ENCODE measurements at places on chromosomes 12 and 14.

DNA sequence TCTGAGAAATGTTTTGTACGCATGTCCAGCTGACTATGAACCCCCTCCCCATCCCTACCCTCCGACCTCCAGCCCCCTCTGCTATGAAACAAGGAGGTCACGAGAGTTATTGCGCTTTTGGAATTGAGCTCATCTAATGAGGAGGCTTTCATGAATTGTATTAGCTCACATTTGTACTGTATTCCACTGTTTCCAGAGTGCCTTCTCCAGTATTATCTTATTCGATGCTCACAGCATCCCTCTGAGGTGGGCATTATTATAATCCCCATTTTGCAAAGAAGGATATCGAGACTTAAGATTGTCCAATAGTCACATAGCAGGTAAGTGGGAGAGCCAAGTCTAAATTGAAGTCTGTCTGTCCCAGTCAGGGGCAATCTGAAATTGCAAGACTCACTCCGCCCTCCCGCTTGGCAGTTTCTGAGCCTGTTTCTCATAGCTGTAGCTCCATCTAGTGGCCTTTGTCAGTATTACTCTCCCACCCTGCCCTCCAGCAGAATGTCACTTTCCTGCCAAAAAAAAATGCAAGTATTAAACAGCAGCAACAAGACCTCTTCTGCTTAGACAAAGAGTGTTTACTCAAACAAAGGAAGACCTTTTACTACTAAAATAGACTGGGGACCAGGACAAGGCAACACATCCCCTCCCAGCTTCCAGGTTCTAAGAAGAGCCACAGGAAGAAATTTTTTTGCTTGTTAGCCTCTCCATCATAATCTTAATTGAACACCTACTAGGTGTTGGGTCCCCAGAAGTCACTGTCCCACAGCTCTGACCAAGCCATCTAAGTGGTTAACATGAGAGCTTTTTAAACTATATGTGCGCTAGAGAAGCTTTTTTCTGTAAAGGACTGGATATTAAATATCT, 48.6 kb upstream of the TMEM233 start:
- no peak overlapping the region for H3K27ac ChIP-seq
- no peak overlapping the region for H3K4me3 ChIP-seq
- peak; percentile 58 for DNase-seq
- H3K27me3 ChIP-seq, result peaks cover 20% of the 10 kb centered on the region
- H3K36me3 ChIP-seq, result no peaks in the 10 kb centered on the region

DNA sequence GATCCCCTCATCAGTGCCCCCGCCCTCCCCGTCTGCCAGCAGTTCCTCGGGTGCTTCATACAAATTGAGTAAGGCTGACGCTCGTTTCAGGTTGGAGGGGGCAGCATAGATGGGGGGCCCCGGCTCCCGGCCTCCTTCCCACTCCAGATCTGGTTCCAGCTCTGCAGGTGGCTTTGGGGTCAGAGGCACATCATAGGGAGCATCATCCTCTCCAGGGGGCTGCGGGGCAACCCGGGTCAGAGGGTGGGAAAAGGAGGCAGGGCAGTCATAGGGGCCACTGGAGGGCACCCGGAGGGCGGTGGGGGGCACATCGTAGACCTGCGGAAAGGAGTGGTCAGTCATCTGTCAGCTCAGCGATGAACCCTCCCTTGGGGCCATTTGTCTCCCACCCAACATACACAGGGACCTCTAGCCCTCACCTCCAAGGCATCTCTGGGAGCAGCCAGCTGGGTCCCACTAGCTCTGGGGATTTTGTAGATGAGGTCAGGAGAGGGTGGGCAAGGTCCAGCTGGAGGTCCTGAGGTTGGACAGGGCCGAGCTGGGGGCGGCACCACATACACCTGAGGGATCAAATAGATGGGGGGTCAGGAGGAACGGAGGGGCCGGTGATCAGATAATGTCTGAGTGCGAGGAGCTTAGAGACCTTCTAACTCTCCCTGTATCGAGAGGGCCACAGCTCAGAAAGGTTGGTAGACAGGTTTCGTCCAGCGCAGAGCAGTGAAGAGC, 5.1 kb downstream of the EFS start:
- H3K27ac ChIP-seq, result no peak overlapping the region
- no peak overlapping the region for H3K4me3 ChIP-seq
- H3K4me1 ChIP-seq, result peaks cover under 1% of the 10 kb centered on the region
- no peaks in the 10 kb centered on the region for H3K36me3 ChIP-seq
- peaks cover 12% of the 10 kb centered on the region for H3K27me3 ChIP-seq

- no peak overlapping the region for H3K4me3 ChIP-seq
- peaks cover 51% of the 10 kb centered on the region for H3K36me3 ChIP-seq
- no peaks in the 10 kb centered on the region for H3K4me1 ChIP-seq
- H3K27me3 ChIP-seq, result no peaks in the 10 kb centered on the region
- no peak overlapping the region for H3K27ac ChIP-seq
These were observed 40.8 kb downstream of the MIS18BP1 start for GRCh38 chr14:45212231-45212630.

DNA sequence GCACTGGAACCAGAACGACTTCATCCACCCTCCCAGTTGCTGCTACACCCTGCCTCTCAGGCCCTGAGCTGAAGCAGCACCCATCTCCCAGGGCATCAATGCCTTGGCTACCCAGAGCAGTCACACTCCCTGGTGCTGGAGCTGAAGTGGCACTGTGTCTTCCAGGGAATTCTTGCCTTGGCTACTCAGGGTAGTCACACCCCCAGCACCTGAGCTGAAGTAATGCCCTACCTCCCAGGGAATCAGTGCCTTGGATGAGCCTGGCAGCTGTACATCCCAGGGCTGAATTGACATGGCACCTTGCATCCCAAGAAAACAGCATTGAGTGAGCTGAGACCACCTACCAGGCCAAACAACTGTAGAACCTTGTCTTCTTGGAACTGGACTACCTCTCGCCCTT, 41.2 kb upstream of the TSPAN11 start:
- no peaks in the 10 kb centered on the region for H3K4me1 ChIP-seq
- H3K27me3 ChIP-seq, result peaks cover under 1% of the 10 kb centered on the region
- H3K36me3 ChIP-seq, result peaks cover 3% of the 10 kb centered on the region

- H3K27ac ChIP-seq, result no peak overlapping the region
- DNase-seq, result no peak
- H3K27me3 ChIP-seq, result peaks cover 3% of the 10 kb centered on the region
- H3K36me3 ChIP-seq, result no peaks in the 10 kb centered on the region
- no peaks in the 10 kb centered on the region for H3K4me1 ChIP-seq
These were observed 236.9 kb upstream of the SFSWAP start for GRCh38 chr12:131473741-131474709.

GRCh38 chr14:45156067-45156466, 20.3 kb downstream of the FANCM start:
- peaks cover 8% of the 10 kb centered on the region for H3K36me3 ChIP-seq
- H3K27me3 ChIP-seq, result no peaks in the 10 kb centered on the region
- H3K4me1 ChIP-seq, result peaks cover 3% of the 10 kb centered on the region
- no peak for DNase-seq
- no peak overlapping the region for H3K27ac ChIP-seq

DNA sequence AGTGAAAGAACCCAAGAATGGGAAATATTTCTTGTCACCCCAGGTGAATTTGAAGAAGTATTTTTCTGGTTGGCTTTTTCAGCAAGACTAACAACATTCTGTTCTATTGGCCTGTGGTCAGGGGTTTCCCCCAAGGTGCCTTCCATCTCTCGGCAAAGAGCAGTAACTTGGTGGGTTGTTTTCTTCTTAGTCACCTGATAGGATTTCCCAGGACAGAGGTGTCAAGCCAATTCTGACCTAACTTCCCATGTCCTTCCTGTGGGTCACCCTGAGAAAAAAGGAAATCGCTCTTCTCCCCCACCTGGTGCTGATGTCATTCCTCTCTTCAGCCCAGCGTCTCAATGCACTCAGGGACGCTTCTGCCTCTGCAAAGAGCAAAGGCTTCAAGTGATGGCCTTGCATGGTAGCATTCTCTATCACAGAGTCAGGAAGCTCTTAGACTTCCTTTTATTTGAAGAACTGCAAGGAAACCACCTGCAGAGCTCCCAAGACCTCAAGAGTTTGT, 16.1 kb upstream of the IFNG start:
- peak overlapping the region; percentile 58 for H3K4me3 ChIP-seq
- H3K27me3 ChIP-seq, result no peaks in the 10 kb centered on the region
- no peaks in the 10 kb centered on the region for H3K36me3 ChIP-seq
- peak overlapping the region; percentile 82 for H3K27ac ChIP-seq
- peak; percentile 69 for DNase-seq

- peak; percentile 17 for DNase-seq
- H3K4me3 ChIP-seq, result peak overlapping the region; percentile 62
- peaks cover 5% of the 10 kb centered on the region for H3K27me3 ChIP-seq
- H3K4me1 ChIP-seq, result peaks cover 33% of the 10 kb centered on the region
- peaks cover 4% of the 10 kb centered on the region for H3K36me3 ChIP-seq
These were observed 53.0 kb downstream of the TBC1D30 start for GRCh38 chr12:64877363-64878004.

GRCh38 chr12:11568155-11568761, 81.2 kb upstream of the ETV6 start:
- no peaks in the 10 kb centered on the region for H3K27me3 ChIP-seq
- no peak for DNase-seq
- no peaks in the 10 kb centered on the region for H3K4me1 ChIP-seq
- H3K36me3 ChIP-seq, result peaks cover 2% of the 10 kb centered on the region
- no peak overlapping the region for H3K27ac ChIP-seq

- H3K27me3 ChIP-seq, result no peaks in the 10 kb centered on the region
- no peak for DNase-seq
- no peak overlapping the region for H3K27ac ChIP-seq
- H3K36me3 ChIP-seq, result no peaks in the 10 kb centered on the region
- H3K4me1 ChIP-seq, result no peaks in the 10 kb centered on the region
These were observed 700.5 kb upstream of the STXBP6 start for GRCh38 chr14:25750436-25750835.

GRCh38 chr12:95413576-95413975, 60.4 kb upstream of the METAP2 start:
- no peak overlapping the region for H3K27ac ChIP-seq
- H3K4me3 ChIP-seq, result no peak overlapping the region
- DNase-seq, result no peak
- no peaks in the 10 kb centered on the region for H3K4me1 ChIP-seq
- H3K36me3 ChIP-seq, result no peaks in the 10 kb centered on the region

GRCh38 chr12:104297477-104298113, 5.9 kb upstream of the EID3 start:
- H3K4me1 ChIP-seq, result peaks cover 13% of the 10 kb centered on the region
- H3K27me3 ChIP-seq, result no peaks in the 10 kb centered on the region
- H3K4me3 ChIP-seq, result no peak overlapping the region
- H3K27ac ChIP-seq, result no peak overlapping the region

- peak; percentile 46 for DNase-seq
- peaks cover 30% of the 10 kb centered on the region for H3K4me1 ChIP-seq
- H3K27me3 ChIP-seq, result no peaks in the 10 kb centered on the region
- peak overlapping the region; percentile 49 for H3K4me3 ChIP-seq
These were observed 65.8 kb upstream of the DACT1 start for GRCh38 chr14:58571769-58572472.

GRCh38 chr12:3342051-3342450, 149.0 kb upstream of the PRMT8 start:
- no peak overlapping the region for H3K27ac ChIP-seq
- H3K36me3 ChIP-seq, result no peaks in the 10 kb centered on the region
- no peak overlapping the region for H3K4me3 ChIP-seq
- no peaks in the 10 kb centered on the region for H3K4me1 ChIP-seq
- H3K27me3 ChIP-seq, result peaks cover 12% of the 10 kb centered on the region

DNA sequence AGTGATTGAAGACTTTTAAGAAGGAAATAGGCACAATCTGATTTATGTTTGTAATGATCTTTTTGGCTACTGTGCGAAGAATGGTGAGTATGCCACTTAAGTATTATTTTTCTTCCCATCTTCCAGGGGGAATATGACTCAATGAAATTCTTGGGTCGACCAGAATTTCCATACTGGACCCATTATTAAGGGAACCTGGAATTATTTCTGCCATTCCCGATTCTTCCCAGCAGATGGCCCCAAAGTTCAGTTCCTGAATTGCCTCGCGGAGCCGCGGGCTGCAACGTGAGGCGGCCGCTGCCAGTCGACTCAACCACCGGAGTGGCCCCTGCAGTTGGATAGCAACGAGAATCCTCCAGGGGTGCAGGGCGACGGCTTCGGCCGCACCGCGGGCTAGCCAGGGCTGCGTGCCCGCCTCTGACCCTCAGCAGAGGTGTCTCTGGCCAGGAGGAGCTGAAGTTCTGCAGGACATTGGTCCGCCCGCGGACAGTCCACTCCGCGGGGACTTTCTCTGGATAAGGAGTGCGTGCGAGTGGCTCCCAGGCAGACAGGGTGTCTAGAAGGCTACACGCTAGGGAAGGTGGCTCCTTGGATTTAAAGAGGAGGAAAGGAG, 628 bp upstream of the TSHR start:
- H3K27ac ChIP-seq, result no peak overlapping the region
- H3K4me1 ChIP-seq, result peaks cover 37% of the 10 kb centered on the region
- H3K4me3 ChIP-seq, result peak overlapping the region; percentile 79
- H3K36me3 ChIP-seq, result no peaks in the 10 kb centered on the region
- peak; percentile 79 for DNase-seq

DNA sequence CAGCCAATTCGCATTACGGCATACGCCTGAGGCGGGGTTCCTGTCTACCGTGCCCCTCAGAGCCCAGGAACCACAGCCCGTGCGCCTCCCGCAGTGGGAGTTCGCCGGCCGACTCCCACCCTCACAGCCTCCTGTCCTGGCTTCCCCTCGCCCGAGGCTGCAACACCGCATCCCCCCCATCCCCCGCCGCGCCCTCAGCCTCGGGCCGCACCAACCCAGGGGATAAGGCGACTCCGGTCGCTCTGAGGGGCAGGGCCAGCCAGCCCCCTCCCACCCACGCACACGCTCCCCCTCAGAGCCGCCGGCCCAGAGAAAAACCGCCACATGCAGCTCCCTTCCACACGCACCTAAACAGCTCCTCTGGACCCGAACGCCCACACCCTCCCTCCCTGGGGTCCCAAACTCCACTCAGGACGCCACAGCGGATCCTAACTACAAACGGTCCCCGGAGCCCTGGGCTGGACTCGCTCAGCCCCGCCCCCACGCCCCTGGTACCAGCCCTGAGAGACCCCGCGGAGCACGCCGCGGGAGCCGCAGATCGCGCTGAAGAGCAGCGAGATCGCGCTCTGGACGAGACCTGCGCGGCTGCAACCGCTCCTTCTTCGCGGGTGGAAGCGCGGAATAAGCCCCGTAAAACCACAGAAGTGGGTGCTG, at the start of gene C14orf39:
Gene C14orf39, minus strand, starts transcription at position 466 of the 654 bp plus-strand sequence. CDS start 985 bp downstream, outside the sequence.
- no peaks in the 10 kb centered on the region for H3K4me1 ChIP-seq
- peak; percentile 20 for DNase-seq
- H3K4me3 ChIP-seq, result no peak within 1 kb of the TSS
- H3K36me3 ChIP-seq, result no peaks in the 10 kb centered on the region
- H3K27me3 ChIP-seq, result peaks cover 9% of the 10 kb centered on the region
- H3K27ac ChIP-seq, result no peak within 1 kb of the TSS

GRCh38 chr14:100221533-100222223, 17.3 kb upstream of the YY1 start:
- no peaks in the 10 kb centered on the region for H3K36me3 ChIP-seq
- H3K27me3 ChIP-seq, result no peaks in the 10 kb centered on the region
- H3K27ac ChIP-seq, result no peak overlapping the region
- peaks cover 8% of the 10 kb centered on the region for H3K4me1 ChIP-seq

Measured in activated naive CD8-positive, alpha-beta T cell treated with anti-CD3 and anti-CD28 coated beads, Interleukin-2, amount 50 U/mL, for 24 hours (primary cell).